ENCODE measurements at places on chromosomes 3 and 15.

- DNase-seq, result no peak
Observed at GRCh38 chr3:11580645-11581044, 63.1 kb downstream of the VGLL4 start.

- no peak for DNase-seq
Observed at GRCh38 chr15:92429378-92430068, 35.8 kb downstream of the ST8SIA2 start.

DNA sequence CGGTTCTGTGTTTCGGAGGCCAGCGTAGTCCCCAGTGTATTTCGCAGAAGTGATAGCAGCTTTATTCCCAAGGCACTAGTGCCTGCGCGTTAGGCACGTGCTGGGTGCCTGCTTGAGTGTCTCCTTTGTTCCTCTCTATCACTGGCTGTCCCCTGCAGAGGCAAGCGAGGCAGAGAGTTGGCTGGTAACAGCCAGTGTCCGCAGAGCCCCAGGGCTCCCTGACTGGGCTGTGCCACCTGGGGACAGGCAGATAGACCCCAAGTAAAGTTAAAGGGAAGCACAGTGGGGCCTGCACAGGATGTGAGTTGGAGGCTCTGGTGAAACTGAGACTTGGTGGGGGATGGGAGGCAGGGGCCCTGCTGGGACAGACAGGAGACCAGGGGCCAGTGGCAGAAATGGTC, 50.7 kb downstream of the APBA2 start:
- DNase-seq, result no peak

DNA sequence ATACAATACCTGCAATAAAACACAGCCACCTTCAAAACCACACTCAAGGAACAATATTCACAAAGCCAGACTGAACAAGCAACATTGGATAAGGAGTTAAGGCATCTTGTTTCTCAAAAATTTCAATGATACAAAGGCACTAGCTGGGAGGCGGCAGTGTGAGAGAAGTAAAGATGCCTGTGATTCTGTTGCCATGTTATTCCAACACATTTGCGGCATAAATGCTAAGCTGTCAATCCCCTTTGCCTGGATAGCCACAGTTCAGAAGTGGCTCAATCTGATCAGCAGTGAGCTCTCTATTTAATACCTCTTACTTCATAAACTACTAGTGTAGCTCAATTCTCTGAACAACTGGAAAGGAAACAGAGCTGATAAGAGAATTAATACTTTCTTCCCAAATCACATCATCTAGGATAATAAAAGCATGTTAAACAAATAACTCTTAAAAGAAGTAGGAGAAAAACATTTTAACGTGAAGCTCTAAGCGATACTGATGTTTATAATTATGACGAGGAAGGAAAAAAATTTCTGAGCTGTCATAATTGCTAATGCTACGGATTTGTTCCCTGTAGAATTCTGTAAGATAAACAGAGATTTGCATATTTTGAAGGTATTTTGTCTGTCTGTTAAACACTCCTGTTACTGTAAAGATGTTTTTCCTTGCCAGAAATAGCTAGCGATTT, 358.4 kb downstream of the FOXP1 start:
- DNase-seq, result no peak

GRCh38 chr15:31435261-31435911, 108.8 kb downstream of the KLF13 start:
- DNase-seq, result peak; percentile 75

DNA sequence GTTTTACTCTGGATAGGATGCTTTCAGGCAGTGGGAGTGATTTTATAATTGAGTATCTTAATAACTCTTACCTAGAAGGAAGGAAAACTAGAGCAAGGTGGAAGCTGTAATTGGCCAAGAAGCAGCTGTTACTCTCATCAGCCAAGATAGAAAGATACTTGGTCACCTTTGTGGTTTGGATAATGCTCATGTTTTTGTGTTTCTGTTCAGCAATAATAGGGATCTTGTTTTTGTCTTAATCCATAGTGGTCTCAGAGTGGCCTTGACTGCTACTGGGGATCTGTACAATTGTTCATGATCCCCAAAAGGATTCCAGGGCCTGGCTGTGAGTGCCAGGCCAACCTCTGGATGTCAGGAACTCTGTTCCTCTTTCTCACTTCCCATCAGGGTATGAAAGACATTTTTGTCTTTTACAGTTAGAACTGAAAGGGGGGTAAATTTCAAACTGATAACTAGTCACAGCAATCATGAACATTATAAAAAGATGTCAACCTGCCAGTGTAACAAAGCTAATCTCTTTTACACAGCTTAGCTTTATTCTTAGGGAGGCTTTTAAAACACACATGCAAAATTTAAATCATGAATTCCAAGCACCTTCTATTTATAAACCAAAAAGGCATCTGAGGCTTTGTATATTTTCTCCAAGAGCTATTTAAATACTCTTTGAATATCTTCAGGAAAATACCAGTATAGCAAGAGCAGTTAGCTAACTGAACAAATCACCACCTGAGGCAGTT, 6.0 kb downstream of the UBL7 start:
- no peak for DNase-seq

Data from activated T-cell treated with anti-CD3 and anti-CD28 coated beads for 4 hours (primary cell).